Activated CD4-positive, CD25-positive, alpha-beta regulatory T cell treated with anti-CD3 and anti-CD28 coated beads, Interleukin-2, amount 50 U/mL, for 24 hours (primary cell): ENCODE measurements at places on chromosomes 3 and 15.

DNA sequence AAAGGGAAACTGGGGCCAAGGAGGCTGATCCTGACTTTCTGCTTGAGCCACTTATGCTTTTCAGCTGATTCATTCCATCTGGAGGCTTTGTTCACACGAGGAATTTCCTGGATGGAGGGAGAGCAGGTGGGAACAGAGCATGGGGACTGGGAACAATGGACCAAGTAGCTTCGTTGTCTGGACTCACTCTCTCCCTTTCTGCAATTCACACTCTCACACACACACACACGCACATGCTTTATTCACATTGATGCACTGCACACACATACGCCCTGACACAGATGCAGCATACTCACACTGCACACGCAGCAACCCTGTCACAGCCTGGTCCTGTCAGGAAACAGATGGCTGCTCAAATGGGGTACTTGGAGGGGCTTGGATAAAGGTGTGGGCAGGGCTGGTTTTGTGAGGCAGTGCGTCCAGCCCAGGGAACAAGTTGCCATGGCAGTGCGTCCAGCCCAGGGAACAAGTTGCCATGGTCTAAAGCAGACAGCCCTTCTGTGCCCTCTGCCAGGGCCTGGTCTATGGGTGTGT lies 19.8 kb upstream of the CHCHD6 start:
- ATAC-seq, result no peak

GRCh38 chr15:90750186-90750585 lies 33.0 kb downstream of the BLM start:
- ATAC-seq, result peak; percentile 89

GRCh38 chr15:52651114-52651513 lies 28.1 kb downstream of the ATOSA start:
- no peak for ATAC-seq

DNA sequence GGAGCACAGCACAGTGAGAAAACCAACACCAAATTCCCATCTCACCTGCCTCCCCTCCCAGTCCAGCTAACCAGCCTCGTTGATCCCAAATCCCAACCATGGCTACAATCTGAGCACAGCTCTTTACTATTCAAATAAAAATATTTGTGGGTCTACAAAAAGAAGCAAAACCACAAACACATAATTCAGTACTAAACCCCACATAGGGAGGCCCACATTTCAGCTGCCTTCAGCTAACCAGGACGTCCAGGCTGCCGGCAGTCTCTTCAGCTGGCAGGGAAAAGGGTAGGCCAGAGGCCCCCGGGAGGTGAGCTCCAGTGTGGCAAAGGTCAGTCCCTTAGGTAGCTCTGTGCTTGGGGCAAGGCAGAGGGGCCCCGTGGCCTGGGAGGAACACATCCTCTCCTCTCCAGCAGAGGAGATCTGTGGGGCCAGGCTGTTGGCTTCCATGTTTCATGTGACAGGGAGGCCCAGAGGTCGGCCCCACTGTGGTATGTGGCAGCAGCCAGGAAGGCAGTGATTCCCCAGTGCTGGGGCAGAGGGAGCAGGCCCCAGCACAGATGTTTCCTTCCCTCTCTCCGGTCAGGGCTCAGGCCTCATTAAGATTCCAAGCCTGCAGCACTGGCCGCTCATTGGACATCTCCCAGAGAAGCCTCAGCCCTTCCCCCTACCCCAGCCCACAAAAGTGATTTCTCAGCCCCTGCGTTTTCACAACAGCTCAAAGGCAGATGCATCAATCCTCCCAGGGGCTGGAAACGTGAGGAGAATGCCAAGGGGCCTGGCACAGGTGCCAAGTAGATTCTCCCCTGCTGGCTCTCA lies 381.4 kb downstream of the NTRK3 start:
- no peak for ATAC-seq

GRCh38 chr3:96354742-96355141 lies 459.7 kb upstream of the EPHA6 start:
- no peak for ATAC-seq

GRCh38 chr15:68047826-68048225 lies 6.3 kb upstream of the PIAS1 start:
- no peak for ATAC-seq

- ATAC-seq, result no peak
Observed at GRCh38 chr15:77352887-77353286, 67.0 kb downstream of the PEAK1 start.

DNA sequence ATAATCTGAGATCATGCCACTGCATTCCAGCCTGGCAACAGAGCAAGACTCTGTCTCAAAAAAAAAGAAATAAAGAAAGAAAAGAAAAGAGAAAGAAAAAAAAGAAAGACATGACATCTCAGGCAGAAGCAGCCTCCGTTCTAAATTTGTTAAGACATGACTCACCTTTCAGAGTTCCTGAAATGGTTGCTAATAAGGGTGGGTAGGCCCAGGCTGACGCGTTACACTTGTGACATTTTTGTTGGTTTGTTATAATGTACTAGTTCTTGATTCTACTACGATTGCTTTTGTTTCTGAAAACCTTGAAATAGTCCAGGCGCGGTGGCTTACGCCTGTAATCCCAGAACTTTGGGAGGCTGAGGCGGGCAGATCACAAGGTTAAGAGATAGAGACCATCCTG lies 21.0 kb downstream of the SLC25A20 start:
- ATAC-seq, result no peak

- ATAC-seq, result no peak
Observed at GRCh38 chr15:67480741-67481140, 40.2 kb upstream of the C15orf61 start.

- ATAC-seq, result no peak
Observed at GRCh38 chr3:4712109-4712508, 219.0 kb downstream of the ITPR1 start.

DNA sequence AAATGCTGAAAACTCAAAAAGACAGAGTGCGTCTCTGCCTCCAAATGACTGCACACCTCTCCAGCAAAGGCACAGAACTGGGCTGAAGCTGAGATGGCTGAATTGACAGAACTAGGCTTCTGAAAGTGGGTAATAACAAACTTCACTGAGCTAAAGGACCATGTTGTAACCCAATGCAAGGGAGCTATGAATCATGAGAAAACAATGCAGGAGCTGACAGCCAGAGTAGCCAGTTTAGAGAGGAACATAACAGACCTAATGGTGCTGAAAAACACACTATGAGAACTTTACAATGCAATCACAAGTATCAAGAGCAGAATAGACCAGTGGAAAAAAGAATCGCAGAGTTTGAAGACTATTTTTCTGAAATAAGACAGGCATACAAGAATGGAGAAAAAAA lies 10.1 kb upstream of the AVEN start:
- ATAC-seq, result no peak

GRCh38 chr3:123664753-123665152 lies 79.9 kb upstream of the HACD2 start:
- ATAC-seq, result no peak

DNA sequence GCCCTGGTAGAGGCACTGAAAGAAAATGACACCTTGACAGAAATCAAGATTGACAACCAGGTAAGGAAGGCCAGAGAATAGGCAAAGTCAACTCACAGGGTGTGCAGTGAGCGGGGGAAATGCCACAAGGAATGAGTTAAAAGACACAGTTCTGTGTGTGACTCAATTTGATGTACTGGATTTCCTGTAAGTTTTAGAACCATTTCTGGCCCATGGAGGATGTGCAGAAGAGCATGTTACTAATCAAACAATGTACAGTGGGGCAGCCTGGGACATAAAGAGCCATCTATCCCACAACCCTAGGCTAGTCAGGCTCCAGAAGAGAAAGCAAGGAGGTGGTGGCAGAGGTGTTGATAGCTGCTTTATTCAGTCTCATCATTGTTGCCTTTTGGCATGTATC lies 31.2 kb upstream of the TMOD3 start:
- no peak for ATAC-seq

DNA sequence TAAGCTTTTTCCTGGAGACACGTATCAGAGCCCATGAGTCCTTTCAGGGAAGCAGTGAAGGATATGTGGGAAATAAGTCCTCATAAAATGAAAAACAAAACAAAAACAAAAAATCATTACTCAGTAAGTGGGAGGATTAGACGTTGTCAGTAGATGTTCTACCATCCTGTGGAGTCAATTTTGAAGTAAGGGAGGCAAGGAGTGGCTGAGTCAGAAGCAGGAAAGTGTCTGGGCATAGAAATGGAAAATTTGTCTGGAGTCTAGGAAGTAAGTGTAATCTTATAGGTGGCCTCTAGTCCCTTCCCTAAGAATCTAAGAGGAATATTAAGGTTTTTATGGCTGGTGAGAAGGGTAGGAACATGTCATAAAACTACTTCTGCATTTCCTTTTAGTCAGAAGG lies 339.8 kb upstream of the SEMA6D start:
- no peak for ATAC-seq

DNA sequence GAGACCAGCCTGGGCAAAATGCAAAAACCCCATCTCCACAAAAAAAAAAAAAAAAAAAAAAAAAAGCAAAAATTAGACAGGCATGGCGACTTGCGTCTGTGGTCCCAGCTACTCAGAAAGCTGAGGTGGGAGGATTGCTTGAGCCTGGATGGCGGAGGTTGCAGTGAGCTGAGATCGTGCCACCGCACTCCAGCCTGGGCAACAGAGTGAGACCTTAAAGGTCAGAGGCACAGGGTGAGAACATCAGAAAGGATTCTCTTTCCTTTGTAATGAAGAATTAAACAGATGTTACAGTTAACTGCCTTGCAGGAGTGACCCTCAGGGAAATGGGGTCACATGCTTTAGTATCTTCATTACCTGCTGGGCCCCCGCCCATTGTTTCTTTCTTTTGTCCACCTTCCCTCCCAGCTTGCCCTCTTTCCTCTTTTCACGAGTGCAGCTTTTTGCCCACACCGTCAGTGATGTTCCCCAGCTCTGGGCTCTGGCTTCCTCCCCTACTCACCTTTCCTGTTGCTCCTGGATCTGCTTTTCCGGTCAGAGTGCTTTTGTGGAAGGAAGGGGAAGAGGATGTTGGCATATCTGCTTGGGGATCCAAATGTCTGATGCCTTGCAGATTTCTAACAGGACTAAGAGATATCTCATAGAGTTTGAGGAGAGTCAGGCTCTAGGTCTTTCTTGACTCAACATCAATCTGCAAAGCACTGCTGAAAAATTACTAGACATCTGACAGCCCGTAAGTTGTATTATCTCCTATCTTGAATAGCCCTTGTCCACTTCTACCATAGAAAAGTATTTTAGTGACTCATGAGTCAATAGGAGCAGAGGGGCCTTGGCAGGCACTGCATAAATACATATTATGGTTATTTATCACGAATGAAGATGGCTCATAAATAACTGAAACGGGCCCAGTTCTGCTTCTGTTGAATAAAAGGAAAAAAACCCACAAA lies 35.6 kb upstream of the NDUFB4 start:
- no peak for ATAC-seq

- ATAC-seq, result peak; percentile 18
Observed at GRCh38 chr3:139388821-139389551, 461 bp downstream of the COPB2 start.
